ENCODE measurements at places on chromosomes 2 and 18.

- DNase-seq: no peak
Measured at GRCh38 chr2:207967121-207967520, 58.2 kb downstream of the PLEKHM3 start.

DNA sequence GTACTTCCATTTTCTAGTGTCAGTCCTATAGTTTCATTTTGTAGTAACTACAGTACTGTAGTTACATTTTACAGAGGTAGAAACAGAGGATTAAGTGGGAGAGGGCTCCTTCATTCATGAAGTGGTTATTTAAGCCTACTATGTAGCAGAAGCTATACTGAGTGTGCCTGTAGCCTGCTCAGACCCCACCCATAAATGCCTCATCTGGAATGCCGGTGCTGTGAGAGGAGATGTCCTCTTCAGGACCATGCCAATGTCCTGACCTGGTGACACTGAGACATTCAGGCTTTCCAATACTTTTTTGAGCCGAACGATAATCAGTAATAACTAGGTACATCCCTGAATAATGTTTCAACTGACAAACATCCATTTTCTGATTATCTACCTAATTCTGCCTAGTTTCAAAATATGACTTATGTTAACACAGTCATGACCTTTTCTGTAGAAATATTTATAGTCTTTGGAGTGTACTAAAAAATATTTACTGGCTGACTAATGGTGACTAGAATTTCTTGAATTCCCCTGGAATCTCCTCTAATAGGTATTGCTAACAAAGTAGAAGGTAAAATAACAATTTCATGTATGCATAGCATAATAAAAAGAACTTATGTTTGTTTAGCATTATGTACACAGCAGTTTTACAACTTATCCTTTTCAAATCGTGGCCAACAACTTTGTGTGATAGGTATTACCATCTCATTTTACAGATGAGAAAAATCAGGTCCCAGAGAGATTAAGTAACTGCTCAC, 10.2 kb upstream of the ARHGAP28 start:
- no peak for DNase-seq

DNA sequence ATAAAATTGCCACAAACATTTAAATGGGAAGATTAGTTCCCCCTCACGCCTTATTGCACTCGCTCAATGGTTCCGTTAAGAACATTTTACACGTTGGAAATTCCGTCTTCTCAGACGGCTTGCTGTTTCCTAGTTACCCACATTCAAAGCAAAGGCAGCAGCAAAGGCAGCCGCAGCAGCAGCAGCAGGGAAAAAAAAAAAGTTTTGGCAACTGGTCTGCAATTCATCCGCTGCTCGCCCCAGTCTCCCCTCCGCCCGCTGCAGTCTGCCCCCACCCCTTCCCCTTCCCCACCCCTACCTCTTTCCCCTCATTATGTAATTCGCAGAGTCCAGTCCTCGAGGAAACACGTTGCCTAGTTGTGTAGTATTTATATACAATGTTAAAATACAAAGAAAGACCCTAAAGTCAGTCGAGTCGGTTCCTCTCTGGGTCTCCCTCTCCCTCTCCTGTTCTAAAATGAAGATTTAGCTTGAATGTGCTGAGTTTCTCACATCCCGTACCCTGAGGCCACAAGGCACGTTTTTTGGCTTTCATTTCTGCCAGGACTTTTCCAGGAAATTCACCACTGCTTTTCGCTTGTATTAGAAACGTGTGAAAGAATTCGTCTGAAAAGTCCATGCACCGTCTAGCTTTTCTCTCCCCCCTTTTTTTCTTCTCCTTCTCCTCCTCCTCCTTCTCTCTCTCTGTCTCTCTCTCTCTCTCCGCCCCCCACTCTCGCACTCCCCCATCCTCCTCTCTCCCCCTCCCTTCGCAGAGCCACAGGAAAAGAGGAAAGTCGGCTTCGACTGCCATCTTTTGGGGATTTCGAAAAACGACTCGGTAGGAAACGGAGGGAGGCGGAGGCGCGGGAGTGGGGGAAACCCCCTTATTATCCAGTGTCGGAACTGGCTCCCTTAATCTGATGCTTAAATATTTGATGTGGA, 140.0 kb downstream of the MEIS1 start:
- DNase-seq: peak; percentile 76

GRCh38 chr2:25039126-25039525, 2.8 kb upstream of the EFR3B start:
- no peak for DNase-seq

DNA sequence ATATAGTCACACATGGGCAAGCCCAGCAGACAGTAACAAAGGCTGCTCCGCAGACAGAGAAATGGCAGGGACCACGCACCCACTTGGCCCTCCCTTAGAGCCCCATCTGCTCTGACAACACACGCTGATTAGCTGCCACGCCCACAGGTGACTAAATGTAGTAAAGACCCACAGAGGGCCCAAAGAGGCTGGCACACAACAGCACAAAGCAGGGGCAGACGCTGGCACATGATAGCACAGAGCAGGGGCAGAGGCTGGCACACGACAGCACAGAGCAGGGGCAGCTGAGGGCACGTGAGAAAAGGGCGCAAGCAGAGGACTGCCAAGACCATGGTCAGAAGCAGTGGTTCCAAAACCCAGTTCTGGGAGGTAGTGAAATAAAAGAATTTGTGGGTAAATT, 10.6 kb downstream of the AFG3L2 start:
- DNase-seq: no peak

GRCh38 chr18:54551590-54551989, 39.5 kb upstream of the DYNAP start:
- no peak for DNase-seq

DNA sequence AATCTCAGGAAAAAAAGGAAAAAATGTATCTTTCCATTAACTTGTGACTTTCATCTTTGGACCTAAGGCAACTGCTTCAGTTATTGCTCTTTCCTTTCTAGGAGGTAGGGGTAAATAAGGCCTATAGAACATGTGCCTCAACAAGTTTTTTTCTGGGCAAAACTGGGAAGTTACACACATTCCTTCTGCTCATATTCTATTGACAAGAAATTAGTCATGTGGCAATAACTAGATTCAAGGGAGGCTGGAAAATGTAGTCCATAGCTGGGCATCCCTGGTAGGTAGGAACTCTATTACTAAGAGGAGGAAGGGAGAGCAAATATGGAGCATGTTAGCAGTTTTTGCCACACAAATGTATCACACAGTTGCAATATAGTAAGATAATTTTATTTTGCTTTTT, 37.7 kb upstream of the NEMP2 start:
- DNase-seq: no peak

- no peak for DNase-seq
Measured at GRCh38 chr2:10242451-10242850, 60.3 kb upstream of the HPCAL1 start.

DNA sequence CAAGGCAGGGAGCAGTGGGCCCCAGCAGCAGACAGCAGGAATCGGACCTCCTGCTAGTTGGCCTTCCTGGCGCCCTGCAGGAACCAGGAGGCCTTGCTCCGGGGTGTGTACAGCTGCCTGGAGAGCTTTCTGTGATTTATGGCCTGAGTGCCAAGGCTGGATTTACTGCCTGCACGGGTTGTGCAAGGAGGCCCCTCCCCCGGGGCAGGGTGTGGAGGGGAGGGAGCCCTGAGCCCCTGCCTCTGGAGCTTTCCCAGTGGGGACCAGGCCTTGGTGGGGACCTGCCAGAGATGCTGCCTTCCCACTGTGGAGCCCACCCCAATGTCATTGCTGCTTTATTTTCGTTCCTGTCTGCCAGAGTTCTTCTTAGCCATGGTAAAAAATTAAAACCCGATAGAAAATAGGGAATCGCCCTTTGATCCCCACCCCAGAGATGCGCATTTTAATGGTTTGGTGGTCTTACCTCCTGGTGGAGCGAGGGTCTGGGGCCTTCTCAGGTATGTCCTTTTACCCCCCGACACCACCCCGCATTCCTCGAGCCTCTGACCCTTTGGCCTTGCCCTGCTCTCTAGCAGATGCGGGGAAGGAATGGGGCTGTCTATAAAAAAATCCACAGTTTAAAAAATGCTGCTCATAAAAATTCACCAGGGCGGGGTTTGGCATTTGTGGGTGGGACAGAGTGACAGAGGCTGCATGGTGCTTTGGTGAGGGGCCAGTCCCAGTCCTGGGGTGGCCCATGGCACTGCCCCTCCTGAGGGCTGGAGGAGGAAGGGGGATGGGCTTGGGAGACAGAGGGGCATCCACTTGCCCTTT, 6.9 kb upstream of the RALB start:
- DNase-seq: peak; percentile 88

- DNase-seq: peak; percentile 8
Measured at GRCh38 chr2:147076634-147077033, 768.2 kb upstream of the ACVR2A start.

- DNase-seq: no peak
Measured at GRCh38 chr2:30305235-30305634, 73.9 kb downstream of the LBH start.

Data from HTR-8/SVneo (cell line).